Testis (tissue), 5 donors: ENCODE measurements at places on chromosomes 5 and 9. TPM values are rescaled to one million over a fixed set of nuclear protein-coding genes. Genes with fewer than 3 reads are reported as not detected.

TMED7 gene
- 89.3 TPM for total RNA-seq

HSD17B3 gene
- 104 TPM for total RNA-seq

PIP5KL1 gene
- total RNA-seq: 10.2 TPM

HK3 gene
- 6.4 TPM for total RNA-seq

PCDHGA4 gene
- total RNA-seq: 21.0 TPM

PAM gene
- total RNA-seq: 77.5 TPM

SLC6A18 gene
- total RNA-seq: not detected

PCDHGB7 gene
- total RNA-seq: 15.3 TPM

MARVELD2 gene
- 6.9 TPM for total RNA-seq

DCP2 gene
- total RNA-seq: 32.4 TPM

SLC6A7 gene
- total RNA-seq: not detected

TJP2 gene
- 148 TPM for total RNA-seq

LRRC14B gene
- 0.94 TPM for total RNA-seq

HMGCR gene
- 33.6 TPM for total RNA-seq

KIF4B gene
- 3.0 TPM for total RNA-seq

SFXN1 gene
- total RNA-seq: 44.5 TPM

C8G gene
- 4.9 TPM for total RNA-seq

CCDC152 gene
- total RNA-seq: 2.4 TPM

PITX1 gene
- 4.1 TPM for total RNA-seq

GLDC gene
- total RNA-seq: 11.4 TPM
